Activated CD4-positive, alpha-beta T cell treated with anti-CD3 and anti-CD28 coated beads, Interleukin-2, amount 10 ng/mL, durations not matched to agents 24 days and 14 days (primary cell): ENCODE measurements at places on chromosomes 4 and X.

DNA sequence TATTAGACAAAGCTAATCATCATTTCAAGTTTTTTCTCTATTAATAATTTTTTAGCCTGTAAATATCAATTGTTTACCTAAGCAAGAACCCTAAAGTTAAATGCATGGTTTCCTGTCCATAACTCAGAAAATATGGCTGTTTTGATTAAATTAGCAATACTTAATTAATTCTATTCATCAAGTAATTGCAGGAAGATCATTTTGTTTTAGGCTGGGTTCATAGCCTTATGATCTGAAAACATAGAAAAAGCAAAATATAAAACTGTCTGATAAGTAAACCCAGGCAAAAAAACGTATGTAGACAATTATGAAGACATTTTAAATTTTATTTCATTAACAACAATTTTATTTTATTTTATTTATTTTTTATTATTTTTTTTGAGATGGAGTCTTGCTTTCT, 219.1 kb downstream of the EVC2 start:
- DNase-seq, result no peak

GRCh38 chr4:1318488-1319213, 28.4 kb upstream of the UVSSA start:
- no peak for DNase-seq

DNA sequence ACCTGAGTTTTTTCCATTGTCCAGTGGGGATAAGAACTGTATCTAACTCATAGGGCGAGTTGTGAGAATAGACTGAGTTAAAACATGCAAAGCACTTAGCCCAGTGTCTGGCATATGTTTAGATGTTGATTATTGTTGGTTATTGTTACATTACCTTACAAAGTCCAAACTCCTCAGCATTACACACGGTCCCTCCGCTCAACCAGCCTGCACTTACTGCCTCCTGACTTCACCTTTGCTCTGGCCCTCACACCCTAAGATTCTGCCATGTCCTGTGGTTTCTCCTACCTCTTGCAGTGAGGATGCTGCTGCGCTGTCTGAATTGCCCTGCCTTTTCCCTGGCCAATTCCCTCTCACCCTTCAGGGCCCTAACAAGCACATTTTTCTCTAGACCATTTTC, 302.2 kb upstream of the GALNT7 start:
- DNase-seq, result no peak

DNA sequence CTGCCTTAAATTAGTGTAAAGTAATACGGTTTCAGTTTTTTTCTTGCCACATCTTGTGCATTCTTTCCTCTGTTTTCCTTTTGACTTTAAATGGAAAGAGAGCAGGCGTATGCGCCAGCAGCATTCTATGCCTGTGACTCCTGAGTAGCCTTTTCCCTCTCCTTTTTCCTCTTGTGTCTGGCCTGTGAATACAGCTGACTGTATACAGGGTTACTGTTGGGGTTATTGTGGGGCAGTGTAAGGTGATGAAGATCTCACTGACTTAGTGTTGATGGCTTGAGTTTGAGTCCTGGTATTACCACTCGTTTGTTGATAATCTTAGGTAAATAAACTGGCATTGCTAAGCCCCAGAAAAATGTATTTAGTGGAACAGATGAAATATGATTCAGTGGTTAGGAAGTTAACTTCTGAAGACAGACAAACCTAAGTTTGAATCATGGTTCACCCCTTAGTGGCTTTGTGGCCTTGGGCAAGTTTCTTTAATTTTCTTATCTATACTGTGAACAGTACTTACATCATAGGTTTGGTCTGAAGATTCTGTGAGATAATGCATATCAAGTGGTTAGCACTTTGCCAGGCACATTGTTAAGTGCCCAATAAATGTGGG, 105.1 kb downstream of the FNIP2 start:
- peak; percentile 63 for DNase-seq

DNA sequence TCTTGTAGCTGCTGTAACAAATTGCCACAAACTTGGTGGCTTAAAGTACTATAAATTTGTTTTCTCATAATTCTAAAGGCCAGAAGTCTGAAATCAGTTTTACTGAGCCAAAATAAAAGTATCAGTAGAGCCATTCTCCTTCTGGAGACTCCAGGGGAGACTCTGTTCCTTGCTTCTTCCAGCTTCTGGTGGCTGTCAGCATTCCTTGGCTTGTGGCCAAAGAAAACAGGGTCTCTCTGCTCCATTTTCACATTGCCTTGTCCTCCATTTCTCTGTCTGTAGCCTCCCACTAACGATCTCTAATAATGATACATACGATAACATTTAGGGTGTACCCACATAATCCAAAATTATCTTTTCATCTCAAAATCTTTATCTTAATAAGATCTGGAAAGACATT, 200.4 kb downstream of the MAB21L2 start:
- DNase-seq, result no peak

DNA sequence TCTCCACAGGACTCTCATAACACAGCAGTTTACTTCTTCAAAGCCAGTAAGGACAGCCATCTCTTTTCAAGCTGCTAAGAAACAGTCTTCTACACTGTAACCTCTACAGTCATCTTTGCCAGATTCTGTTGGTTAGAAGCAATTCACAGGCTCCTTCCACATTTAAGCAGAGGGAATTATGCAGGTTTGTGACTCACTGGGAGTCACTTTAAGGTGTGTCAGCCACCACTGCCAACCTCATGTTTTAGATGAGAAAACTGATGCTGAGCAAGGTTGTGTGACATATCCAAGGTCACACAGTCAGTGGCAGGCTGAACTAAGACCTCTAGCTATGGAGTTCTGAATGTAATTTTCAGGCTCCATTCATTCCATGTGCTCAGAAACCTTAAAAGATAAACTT, 143.5 kb downstream of the QDPR start:
- DNase-seq, result no peak

DNA sequence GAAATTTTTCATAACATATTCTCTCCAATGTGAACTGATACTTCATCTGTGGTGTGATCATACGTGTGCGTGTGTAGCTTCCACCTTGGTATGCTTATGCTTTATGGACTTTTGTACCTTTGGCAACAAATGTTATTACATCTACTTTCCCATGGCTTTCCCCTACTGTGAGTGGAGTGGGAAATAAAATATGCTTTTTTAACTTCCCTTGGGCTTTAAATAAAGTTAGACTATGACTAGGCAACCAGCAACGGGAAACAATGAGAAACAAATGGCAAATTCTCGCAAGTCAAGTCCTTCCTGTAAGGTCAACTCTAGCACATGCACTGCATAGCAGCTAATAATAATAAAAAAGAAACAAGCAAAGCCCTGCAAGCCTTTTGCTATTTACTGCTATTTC, 205.0 kb upstream of the PDE5A start:
- no peak for DNase-seq

DNA sequence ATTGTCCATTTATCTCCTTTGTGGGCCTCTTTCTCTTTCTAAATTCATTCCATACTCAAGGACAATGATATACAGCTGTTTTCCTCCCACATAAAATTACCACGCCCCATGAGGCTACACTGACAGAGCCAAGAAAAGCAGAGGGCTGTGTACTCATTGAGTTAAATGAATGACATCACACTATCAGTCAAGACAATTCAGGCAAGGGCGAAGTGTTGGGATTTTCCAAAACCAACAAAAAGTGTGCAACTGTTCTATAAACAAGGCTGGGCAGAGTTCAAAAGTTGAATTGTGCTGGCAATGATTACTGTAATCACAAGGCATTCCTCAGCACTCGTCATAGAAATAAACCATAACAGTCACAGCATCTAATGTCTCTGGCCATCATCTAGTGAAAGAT, 799.6 kb upstream of the DIAPH2 start:
- no peak for DNase-seq

GRCh38 chr4:143420227-143420626, 83.6 kb downstream of the GAB1 start:
- DNase-seq, result no peak

DNA sequence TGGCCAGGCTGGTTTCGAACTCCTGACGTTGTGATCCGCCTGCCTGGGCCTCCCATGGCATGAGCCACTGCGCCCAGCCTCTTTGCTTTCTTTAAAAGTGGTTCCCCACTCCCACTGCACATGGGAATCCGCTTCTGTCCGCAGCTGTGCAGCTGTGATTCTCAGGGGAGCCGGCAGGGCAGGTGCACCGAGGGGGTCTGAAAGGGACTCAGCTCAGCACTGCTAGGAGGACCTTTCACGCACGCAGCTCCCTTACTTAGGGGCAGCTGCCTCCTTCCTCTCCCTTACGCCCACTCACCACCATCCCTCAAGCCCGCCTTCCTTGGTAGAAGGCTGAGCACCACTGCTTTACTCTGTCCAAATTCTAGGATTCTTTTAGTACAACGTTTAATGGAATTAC, 40.4 kb upstream of the CYP4V2 start:
- no peak for DNase-seq

DNA sequence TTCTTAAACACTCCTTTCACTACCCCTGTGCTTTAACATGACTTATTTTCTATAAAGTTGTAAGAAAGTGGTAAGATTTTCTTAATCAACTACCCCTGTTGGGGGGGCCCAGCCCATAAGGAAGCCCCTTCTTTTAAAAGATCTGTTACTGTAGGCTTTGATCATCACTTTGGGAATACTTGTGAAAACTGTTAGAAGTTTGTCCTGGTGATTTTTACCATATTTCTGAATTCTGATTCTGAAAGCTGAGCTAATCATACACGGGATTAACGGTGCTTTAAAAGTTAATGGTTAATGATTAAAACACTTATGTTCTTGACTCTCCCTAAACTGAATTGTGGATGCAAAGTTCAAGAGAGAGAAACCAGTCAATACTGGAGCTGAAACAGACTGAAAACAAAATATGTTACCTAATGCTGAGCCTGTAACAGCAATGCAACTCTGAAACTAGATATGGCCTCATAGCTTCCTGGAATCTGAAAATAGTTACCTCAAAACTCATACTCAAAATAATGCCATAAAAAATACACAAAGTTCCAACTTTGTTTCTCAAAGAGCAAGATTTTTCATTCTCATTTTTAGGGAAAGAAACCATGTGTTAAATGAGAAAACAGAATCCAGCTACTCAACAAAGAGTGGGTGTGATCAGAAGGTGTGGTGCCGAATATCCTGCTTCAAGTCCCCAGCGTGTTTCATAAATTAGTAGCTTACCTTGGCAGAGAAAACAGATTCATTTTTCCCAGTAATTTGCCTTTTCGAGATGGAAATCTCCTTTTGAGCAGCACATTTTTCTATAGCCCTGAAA, 31.6 kb downstream of the ADH7 start:
- no peak for DNase-seq

GRCh38 chrX:40085102-40085551, 12.6 kb downstream of the BCOR start:
- no peak for DNase-seq

DNA sequence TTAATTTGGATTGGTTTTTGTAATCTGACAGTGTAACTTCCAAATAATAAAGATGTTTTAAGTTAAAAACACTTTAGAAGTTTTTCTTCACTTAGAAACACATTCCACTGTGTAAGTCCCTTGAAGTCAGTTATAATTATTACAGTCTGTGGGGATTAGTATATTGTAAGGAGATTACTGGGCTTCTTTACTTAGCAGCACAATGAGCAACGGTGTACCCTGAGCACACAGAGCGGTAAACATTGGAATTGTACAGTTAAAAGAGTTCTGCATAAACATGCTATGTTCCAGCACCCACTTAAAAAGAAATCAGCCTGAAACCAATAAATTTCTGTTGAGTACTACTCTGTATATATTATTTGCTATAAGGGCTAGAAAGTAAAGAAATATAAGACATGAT, 44.3 kb downstream of the CCSER1 start:
- DNase-seq, result no peak

DNA sequence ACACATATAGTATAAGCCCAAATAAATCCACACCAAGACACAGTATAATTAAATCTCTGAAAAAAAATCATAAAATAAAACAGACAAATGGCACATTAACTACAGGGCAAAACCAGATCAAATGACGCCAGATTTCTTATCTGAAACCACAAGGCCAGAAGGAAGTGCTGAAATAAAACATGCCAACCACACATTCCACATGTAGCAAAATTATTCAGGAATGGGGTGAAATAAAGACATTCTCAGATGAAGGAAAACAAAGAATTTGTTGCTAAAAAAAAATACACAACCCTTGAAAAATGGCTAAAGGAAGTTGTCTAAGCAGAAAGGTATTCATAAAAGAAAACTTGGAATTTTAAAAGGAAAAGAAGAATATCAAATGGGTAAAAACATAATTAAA, 4.5 kb upstream of the DCAF12L1 start:
- no peak for DNase-seq

DNA sequence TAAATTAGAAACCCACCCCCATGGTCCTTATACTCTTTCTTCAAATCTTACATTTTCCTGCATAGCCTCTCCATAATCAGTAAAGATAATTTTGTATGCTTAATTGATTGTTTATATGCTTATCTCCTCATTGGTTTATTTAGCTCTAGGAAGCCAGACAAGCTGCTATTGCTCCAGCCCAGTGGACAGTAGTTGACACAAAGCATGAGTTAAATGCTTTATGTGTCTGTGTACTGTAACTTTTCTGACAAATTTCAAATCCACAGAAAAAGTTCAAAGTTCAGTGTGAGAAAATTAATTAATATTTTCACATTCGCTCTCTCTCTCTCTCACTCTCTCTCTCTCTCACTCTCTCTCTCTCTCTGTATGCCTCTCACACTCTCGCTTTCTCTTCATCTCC, 181.7 kb downstream of the GABRB1 start:
- DNase-seq, result no peak

GRCh38 chr4:105147553-105148161, 981 bp downstream of the TET2 start:
- DNase-seq, result peak; percentile 75

GRCh38 chrX:6980981-6981380, 166.5 kb upstream of the STS start:
- no peak for DNase-seq

GRCh38 chrX:49249071-49249470, 13.8 kb downstream of the CCDC22 start:
- no peak for DNase-seq

DNA sequence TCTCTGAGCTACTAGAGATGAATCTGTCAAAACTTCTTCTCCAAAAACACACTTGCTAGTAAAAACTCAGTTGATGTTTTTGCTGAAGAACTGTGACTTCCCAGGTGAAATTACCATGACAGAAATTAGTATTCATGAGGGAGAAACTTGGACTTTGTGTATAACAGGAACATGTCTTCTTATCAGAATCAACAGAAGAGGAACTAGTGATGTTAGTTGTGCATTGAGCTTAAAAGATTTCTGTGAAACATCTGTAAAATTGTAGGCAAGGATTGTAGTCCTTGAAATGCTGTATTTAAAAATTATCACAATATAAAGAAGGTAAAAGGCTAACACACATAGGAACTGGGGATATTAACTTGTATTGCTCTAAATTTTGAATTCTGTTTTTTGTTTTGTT, 11.3 kb downstream of the FAM241A start:
- DNase-seq, result no peak

- no peak for DNase-seq
These were observed 155.4 kb upstream of the FAM241A start for GRCh38 chr4:111989817-111990216.

GRCh38 chrX:112056476-112056875, 26.1 kb downstream of the TRPC5 start:
- no peak for DNase-seq

- DNase-seq, result no peak
These were observed 56.4 kb upstream of the HHIP start for GRCh38 chr4:144589512-144589911.
